ENCODE measurements at places on chromosomes 3 and 15.

DNA sequence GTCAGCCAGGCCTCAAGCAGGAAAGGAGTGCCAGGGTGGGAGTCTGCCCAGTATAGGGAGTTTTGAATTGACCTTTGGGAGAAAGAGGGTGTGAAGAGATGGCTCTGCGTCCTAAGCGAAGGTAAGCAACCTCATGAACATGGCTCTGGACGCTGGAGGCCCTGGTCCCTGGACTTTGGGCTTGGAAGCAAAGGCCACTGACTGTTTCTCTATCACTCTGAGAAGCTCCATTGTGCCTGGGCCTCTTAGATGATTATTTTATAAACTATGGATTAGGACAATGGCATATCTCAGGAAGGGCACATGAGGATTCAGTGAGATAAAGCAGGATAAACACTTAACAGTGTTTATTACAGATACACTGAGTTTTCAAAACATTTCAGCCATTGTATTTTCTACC, 59.0 kb downstream of the SUCLG2 start:
- no peak for DNase-seq

DNA sequence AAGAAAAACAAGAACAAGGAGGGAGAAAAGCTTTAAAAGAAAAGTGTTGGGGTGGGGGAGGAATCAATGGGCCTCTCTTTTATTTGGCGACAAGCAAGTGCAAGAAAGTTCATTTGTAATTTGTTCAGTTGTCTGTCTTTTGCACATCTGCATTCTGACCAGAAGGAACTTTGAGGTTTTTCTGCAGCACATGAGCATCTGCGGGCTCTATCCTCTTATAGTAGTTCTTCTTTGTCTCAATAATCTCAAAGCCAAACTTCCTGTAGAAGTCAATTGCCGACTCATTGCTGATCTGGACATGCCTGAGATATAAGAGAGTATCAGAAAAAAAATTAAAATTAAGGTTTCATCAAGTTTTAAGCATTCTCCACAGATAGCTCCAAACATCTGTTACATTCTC, 24.4 kb downstream of the NAA50 start:
- DNase-seq: no peak

GRCh38 chr3:102193255-102193654, 241.6 kb upstream of the ZPLD1 start:
- DNase-seq: no peak

DNA sequence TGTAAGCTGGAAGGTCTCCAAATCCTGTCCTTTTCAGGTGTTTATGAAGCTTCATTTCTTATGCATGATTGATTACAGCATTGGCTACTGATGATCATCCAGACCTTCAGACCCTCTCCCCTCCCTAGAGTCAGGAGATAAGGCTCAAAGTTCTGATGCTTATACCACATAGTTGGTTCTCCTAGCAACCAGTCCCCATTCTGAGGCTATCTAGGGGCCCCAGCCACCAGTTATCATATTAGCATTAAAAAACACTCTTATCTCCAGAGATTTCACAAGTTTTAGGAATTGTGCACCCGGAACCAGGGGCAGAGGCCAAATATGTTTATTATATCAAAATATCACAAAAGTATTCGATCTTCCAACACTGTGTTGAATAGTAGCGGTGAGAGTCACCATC, 953.1 kb downstream of the FHIT start:
- DNase-seq: no peak

GRCh38 chr3:156600834-156601233, 45.9 kb upstream of the SSR3 start:
- no peak for DNase-seq

GRCh38 chr3:124860599-124860998, 26.6 kb downstream of the ITGB5 start:
- DNase-seq: no peak

DNA sequence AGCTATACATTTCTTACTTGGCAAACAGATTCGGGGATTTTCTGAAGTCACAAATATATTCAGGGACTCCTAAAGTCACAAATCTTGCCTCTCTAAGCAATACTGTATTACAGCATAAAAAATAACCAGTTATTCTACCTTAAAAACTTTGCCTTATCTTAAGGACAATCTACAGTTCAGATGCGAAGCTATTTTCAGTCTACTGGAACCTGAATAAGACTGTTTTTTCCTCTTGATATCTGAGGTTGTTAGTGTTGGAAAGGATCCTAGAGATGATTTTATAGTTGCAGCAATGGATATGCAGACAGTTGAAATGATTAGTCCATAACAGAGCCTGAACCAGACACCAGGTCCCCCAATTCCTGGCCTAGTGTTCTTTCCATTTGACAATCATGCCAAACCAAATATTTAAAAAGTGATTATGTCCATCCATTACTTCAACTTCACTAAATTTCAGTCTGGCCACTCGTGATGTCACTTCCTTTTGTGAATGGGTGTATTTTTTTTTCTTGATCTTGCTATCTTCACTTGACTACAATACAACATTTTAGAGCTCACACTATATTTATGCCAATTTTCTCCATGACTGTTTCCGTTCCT, 1.8 kb downstream of the HDGFL3 start:
- DNase-seq: no peak

- DNase-seq: no peak
These were observed 7.3 kb downstream of the FAM131A start for GRCh38 chr3:184344579-184345316.

- no peak for DNase-seq
These were observed 12.4 kb downstream of the GNB5 start for GRCh38 chr15:52178765-52179164.

DNA sequence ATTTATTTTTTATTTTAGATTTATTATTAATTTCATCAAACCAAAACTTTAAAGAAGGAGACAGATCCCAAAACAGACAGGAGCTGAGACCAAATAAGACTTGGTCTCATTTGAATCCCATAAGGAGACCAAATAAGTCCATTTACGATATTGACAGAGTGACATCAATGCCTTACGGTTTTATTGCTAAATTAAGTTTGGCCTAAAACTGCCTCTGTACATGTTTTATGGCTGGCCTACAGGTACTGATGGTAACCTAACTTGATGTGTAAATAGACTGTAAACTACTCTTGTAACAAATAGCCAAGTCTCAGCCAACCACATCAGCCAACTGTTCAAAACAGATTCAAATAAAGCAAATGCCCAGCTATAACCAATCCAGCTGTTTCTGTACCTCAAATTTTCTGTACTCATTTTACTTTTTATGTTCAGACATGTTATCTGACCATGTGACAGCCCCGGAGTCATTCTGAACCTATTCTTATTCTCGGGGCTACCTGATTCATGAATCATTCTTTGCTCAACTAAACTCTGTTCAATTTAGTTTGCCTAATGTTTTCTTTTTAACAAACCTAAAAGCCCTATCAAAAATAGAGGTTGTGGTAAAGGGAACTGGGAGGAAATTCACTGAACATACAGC, 89.4 kb upstream of the CDAN1 start:
- DNase-seq: no peak

GRCh38 chr15:99474909-99475753, 90.7 kb upstream of the MEF2A start:
- DNase-seq: no peak
